ENCODE measurements at places on chromosomes 11 and 22. TPM values are rescaled to one million over a fixed set of nuclear protein-coding genes. Genes with fewer than 3 reads are reported as not detected.

TMEM45B gene
- 2.3 TPM for total RNA-seq

MFRP gene
- total RNA-seq = not detected

C11orf91 gene
- total RNA-seq = not detected

SLC22A12 gene
- total RNA-seq = not detected

GRIK4 gene
- total RNA-seq = not detected

SCN2B gene
- not detected for total RNA-seq
